ENCODE measurements at places on chromosomes 12 and 14.

GRCh38 chr12:57086493-57087009 is 2.4 kb upstream of the NAB2 start:
- peak; percentile 32 for DNase-seq

DNA sequence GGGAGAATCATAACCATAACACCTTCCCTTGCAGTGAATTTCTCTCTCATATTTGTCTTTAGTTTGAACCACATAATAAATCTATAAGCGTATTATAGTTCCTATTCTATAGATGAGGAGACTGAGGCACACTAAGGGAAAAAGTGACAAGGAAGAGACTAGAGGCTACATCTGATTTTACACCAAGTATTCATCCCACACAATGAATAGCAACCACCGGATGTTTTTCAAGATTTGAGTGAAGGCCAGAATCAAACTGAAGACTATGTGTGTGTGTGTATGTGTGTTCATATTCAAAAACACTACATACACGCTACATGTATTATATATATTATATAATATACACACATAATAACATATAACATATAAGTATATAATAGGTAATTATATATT is 4.7 kb downstream of the ASB2 start:
- DNase-seq = no peak

DNA sequence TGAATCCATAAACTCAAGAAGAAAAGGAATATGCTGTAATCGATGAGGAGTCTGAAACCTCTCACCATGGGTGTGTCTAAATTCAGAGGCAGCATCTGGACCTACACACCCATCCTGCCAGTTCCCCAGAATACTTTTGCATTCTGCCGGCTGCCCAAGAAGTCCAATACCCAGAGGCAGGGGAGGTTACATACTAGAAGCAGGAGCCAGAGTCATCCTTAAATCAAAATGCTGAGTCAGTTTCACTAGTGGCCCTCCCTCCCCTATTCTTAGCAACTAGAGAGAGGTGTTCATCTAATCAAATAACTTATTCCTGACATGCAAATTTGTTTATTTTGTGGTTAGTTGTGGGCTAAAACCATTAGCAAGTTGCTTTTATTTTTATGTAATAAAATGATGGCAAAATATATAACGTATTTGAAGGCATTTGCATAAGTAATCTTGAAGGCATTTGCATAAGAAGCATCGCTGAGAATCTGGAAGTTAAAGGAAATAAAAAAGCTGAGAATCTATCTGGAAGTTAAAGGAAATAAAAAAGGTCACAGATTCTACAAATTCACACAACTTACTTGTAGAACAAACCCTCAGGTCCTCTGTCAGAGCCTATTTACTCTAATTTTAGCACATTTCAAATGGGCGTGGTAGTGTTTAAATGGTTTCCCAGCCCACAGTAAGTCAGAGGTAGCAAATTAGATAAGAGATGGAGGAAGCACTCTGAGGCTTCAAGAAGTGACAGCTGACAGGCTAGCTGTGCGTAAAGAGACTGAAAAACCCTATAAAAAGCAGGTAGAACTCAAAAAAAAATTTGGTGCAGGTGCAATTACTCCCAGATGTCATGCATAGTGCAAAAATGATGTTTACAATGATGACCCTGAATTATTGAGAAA is 7.8 kb downstream of the BHLHE41 start:
- no peak for DNase-seq

GRCh38 chr14:95679998-95680735 is 6.1 kb upstream of the TCL1B start:
- DNase-seq = no peak

- DNase-seq = no peak
Observed at GRCh38 chr12:123621101-123621500, 12.4 kb downstream of the EIF2B1 start.

- DNase-seq = no peak
Observed at GRCh38 chr14:104797115-104798044, 1.8 kb upstream of the AKT1 start.

DNA sequence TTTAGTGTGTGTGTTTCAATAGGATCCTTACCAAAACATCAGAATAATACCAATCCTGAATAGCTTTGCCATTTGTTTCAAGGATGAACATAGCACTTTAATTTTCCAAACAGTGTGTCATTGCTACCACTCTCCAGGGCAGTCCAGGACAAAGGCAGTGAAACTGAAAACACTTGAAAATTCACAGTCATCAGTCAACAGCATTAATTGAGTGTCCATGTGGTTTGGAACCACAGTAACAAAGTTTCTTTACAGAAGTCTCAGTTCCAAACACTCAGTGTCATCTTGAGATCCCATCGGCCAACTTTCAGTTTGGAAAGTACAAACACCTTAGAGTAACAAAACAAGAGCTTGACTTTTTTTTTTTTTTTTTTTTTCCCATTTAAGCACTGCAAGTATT is 228.4 kb upstream of the SOX5 start:
- no peak for DNase-seq

DNA sequence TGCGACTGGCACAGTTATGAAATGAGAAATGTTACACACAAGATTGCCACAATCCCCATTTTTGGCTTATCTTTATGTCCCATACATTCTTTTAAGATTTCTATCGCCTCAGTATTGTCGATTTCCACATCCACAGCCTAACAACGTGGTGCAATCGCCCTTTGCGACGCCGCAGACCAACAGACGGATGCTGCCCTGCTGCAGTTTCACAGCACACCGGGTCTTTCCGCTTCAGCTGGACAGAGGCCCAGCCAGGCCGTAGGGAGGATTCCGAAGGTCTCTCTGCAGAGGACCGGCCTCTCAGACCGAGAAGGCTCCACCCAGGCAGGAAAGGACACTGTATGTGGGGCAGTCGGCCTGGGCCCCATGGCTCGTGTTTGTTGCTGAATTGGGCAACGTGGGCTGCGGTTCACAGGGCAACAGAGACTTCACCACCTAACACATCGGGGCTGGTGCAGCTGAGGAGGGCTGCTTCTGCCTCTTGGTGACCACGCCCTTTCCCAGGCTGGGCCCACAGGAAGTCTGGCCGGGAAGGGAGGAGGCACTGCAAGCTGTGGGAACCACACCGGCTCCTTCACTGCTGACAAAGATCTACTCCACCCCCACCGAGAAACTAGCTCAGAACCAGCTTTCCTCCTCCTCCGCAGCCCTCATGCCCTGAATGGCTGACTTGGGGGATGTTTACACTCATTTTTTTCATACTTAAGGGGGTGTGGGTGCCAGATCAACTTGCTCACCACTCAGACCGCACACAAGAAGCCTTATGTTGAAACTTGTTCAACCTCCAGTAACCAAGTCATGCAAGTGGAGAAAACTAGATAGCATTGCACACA is 32.9 kb upstream of the MDM1 start:
- DNase-seq = peak; percentile 94

- peak; percentile 40 for DNase-seq
Observed at GRCh38 chr14:52314595-52315354, 663 bp downstream of the PTGER2 start.

DNA sequence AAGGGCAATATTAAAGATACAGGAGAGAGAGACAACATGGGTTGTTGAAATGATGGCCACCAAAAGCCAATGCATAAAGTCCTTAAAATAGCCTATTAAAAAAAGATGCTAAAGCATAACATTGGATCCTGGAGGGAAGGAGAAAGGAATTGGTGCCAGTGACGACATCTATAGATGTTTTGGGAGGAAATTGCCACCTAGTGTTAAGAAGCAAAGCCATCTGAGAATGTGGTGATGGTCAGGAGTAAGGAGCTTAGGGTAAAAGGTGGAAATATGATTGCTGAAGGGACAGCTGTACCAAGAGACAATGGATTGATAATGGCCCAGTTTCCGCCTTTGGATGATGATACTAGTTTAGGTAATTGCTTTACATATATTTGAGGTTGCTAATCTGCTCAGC is 85.1 kb downstream of the TMEM30B start:
- no peak for DNase-seq

Measured in activated CD4-positive, alpha-beta T cell treated with anti-CD3 and anti-CD28 coated beads, Interleukin-2, amount 10 ng/mL, durations not matched to agents 7 days and 5 days (primary cell).